ENCODE measurements at places on chromosomes 6 and 20. TPM values are rescaled to one million over a fixed set of nuclear protein-coding genes. Genes with fewer than 3 reads are reported as not detected.
A peak's percentile ranks its signal among the peaks of the same experiment; 100 is the strongest.

DNA sequence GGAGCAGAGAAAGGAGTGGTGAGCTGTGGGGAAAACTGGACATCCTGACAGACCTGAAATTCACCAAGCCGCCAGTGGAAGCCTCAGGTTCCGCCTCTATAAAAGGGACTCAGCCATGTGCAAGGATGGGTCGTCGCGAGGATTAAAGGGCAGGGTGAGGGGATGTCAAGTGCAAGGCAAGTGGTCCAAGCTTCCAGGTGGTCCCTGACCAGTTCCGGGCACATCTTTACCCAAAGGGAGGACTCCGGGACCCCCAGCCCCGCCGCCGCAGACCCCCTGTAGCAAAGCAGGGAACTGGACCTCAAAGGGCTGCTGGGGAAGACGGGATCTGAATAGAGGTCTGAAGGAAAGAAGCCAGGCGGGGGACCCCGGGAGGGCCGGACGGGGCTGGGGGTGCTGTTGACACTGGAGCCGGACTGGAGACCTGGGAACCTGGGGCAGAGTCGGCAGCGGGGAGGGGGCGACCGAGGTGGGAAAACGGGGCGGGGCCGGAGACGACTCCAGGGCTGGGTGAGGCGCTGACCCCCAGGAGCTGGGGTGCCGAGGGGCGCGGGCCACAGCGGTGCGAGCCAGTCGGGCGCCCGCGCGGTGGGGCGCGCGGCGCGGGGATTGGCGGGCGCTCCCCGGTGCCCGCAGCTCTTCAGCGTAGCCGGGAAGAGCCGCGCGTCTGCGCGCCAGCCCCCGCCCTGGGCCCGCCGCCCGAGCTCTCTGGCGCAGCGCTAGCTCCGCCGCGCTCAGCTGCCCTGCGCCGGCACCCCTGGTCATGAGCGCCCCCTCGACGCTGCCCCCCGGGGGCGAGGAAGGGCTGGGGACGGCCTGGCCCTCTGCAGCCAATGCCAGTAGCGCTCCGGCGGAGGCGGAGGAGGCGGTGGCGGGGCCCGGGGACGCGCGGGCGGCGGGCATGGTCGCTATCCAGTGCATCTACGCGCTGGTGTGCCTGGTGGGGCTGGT lies at the start of gene SSTR4:
Gene SSTR4, plus strand, starts transcription at position 592 of the 951 bp plus-strand sequence. Its CDS starts 172 bp downstream, at position 764.
- no peak for DNase-seq

DNA sequence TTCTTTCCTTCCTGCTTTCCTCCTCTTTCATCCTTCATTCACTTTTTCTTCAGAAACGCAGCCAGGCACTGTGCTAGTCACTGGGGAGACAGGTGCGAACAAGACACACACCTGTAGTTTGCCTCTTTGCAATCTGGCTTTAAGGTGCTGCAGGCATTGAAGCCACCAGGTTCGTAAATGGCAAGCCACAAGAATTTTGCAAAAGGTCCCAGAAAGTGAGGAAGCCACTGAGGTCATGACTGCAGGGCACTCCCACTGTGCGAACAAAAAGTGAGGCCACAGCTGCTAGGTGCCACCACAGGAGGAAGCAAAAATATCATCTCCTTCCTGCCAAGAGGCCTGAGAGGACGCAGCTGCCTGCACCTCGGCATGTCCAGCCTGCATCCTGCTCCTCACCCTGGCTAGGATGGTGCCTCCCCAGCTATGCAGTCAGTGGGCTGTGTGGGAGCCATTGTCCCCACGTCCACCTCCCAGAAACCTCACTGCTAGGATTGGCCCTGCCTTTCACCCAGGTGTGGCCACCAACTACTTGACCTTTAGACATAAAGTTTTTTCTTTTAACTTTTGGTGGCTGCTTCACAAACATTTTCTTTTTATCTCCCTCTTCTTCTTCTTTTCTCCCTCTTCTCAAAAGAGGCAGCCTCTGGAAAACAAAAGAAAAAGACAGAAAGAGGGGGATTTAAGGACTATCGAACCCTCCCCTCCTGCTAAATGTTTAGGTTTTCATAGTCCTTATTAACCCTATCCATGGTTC lies 230.8 kb downstream of the BCAS1 start:
- DNase-seq = no peak

- peak; percentile 97 for DNase-seq
Observed at GRCh38 chr6:33208091-33208967, at the start of gene RING1. Gene RING1, plus strand, starts transcription at chr6:33208500. Its CDS starts 323 bp downstream, at chr6:33208823.

OPN5 gene
- not detected for total RNA-seq

DNA sequence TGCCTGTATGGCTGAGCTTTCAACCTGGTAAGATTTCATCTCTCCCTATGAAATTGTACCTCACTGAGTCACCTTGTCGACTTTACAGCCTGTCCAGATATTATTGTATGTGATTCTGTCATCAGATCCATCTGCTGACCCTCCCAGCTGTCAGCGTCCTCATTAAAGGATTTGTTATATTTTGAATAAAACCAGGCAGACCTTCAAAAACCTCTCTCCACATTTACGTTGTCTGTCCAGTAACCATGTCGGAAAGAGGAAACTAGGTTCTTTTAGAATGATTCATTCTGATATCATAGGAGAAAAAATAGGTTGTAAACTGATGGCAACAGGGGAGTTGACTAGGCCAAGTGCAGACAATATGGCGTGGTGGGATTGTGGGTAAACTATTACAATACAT lies 38.5 kb downstream of the TSPYL4 start:
- no peak for DNase-seq

SLC23A2 gene
- 21.4 TPM for total RNA-seq
